Activated CD4-positive, alpha-beta T cell treated with anti-CD3 and anti-CD28 coated beads, Interleukin-2, amount 50 U/mL, for 48 hours (primary cell): ENCODE measurements at places on chromosomes 3 and 15.

- DNase-seq, result peak; percentile 13
These were observed 49.9 kb upstream of the NEDD4 start for GRCh38 chr15:56042982-56043980.

DNA sequence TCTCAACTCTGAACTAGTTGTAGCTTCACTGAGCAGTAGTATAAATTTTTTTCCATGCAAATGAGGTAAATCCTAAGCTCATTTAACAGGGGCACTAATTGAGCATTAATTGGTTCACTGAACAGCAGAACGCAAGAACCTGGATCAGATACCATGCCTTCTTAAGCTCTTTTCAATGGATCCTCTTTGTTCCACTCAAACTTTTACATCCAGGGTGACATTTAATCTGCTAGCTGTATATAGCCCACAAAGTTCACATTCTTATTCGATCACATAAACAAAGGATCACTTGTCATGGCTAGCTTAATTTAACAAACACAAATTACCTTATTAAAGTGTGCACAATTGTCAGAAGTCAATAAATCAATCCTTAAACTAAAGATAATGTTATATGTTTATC lies 281.6 kb downstream of the CNTN6 start:
- no peak for DNase-seq

GRCh38 chr3:88267-88666 lies 108.3 kb upstream of the CHL1 start:
- no peak for DNase-seq

GRCh38 chr3:157104521-157104920 lies 55.4 kb downstream of the CCNL1 start:
- DNase-seq, result no peak

DNA sequence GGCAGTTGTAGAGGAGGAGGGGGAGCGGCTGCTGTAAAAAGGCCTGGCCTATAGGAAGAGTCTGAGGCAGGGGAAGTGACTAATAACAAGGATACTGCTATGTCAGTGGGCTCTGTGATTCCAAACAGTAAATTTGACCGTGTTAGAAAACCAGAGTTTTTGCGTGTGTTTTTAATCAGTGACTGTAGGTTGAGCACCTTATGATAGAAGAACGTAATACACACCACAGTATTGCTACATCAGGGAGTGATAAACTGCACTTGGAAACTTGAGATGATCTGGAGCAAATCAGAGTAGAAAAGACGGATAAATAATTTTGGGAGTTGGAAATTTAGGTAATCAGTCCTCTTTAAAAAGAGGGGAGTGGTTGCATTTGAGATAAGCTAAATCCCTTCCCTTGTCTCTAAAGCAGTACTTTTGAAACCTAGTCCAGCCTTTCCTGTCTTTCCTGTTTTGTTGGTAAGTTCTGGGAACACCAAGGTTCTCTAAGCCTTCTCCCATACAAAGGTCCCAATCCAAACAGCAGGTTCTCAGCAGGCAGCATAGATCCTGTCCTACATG lies 130.5 kb upstream of the NR2E3 start:
- DNase-seq, result no peak

- no peak for DNase-seq
These were observed 53.8 kb downstream of the STAG1 start for GRCh38 chr3:136698361-136698760.

DNA sequence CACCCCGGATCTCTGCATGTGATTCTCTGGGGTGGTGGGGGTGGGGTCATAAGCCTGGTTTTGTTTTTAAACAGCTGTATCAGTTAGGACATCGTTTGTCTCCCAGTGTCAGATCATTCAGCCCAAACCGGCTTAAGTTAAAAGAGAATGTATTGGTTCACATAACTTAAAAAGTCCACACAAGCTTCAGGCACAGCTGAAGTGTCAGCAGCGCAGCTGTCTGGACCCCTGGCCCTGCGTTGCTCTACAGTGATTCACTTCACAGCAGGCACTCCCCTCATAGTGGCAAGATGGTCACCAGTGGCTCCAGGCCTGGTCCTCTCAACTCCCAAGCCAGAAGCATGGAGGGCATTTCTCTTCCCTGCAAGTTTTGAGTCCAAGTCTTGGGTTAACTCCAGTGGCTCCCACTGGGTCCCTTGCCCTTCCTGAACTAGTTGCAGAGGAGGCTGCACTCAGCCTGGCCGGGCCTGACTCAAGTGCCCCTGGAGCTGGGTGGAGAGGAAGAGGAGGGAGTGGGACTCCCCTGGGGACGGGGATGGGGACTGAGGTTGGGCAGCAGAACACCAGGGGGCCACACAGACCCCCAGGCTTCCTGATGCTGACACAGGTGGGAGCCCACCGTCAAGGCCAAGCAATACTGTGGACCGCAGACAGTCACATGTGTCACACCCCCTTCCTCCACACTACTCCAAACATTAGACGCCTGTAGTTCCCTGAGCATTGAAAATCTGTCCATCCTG lies 28.9 kb upstream of the GP9 start:
- DNase-seq, result no peak

GRCh38 chr3:58072763-58073130 lies 64.5 kb downstream of the FLNB start:
- no peak for DNase-seq

DNA sequence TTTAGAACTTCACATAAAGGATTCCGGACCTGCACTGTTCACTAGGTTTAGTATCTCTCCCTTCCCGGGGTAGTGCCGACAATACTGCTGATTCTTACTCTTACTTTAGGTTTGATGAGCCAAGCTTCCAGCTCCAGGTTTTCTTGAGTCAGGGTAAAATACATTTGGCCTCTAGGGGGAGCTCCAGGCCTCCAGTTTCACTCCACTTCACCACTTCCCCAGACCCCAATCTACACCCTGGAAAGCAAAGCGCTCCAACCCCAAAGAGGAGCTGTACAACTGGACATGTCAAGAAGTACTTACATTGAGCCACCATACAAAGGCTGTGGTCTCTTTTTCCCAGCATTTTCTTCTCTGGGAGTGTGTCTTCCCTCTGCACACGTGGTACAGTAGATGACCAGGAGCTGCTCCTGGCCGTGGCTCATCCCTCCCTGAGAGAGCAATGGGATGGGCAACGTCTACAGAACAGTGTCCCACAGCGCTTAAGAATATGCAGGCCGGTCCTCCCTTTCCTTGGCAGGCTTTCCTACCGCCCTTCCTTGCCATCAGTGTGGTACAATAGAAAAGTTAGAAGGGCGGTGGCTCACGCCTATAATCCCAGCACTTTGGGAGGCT lies 93.9 kb upstream of the CCDC80 start:
- DNase-seq, result peak; percentile 77
